ENCODE measurements at places on chromosomes 3 and 15.
A peak's percentile ranks its signal among the peaks of the same experiment; 100 is the strongest.

GRCh38 chr15:95226835-95227234 is 995.5 kb downstream of the MCTP2 start:
- DNase-seq, result no peak

GRCh38 chr15:66184936-66185790 is 68.4 kb downstream of the MEGF11 start:
- no peak for DNase-seq

DNA sequence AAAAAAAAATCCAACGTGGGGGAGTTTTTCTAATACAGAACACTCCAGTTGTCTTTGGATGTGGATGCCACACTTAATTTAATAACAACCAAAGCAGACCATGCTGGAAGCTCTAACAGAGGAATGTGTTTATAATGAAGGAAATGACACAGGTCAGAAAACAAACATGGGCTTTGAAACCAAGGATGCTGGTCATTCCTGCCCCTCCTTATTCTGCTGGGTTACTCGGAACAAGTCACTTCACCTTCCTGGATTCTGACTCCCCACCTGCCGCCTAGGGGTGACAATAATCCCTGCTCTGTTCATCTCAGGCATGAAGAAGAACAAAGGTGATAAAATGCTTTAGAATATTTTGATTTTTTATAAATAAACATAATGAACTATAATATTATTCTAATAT is 240.9 kb upstream of the ADAMTS9 start:
- DNase-seq, result no peak

GRCh38 chr15:35000511-35000910 is 12.4 kb upstream of the ZNF770 start:
- DNase-seq, result no peak

GRCh38 chr15:51558411-51558810 is 64.2 kb downstream of the DMXL2 start:
- no peak for DNase-seq

DNA sequence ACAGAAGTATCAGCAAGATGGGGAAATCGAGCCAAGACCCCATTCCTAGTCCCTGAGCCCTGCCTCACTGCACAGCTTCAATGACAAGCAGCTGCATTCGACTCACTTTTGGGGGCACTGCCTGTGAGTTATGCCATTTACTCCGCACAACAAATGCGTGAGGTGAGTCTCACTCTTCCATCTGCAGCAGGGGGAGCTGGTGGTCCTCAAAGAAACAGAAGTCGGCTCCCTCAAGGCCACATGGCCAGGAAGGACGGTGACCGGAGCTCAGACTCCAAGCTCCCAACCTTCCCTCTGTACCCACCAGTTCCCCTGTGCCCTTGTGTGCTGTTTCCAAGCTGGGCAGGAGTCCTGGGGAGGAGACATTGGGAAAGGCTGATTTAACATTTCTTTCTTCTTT is 127.7 kb upstream of the IQSEC1 start:
- DNase-seq, result peak; percentile 20

DNA sequence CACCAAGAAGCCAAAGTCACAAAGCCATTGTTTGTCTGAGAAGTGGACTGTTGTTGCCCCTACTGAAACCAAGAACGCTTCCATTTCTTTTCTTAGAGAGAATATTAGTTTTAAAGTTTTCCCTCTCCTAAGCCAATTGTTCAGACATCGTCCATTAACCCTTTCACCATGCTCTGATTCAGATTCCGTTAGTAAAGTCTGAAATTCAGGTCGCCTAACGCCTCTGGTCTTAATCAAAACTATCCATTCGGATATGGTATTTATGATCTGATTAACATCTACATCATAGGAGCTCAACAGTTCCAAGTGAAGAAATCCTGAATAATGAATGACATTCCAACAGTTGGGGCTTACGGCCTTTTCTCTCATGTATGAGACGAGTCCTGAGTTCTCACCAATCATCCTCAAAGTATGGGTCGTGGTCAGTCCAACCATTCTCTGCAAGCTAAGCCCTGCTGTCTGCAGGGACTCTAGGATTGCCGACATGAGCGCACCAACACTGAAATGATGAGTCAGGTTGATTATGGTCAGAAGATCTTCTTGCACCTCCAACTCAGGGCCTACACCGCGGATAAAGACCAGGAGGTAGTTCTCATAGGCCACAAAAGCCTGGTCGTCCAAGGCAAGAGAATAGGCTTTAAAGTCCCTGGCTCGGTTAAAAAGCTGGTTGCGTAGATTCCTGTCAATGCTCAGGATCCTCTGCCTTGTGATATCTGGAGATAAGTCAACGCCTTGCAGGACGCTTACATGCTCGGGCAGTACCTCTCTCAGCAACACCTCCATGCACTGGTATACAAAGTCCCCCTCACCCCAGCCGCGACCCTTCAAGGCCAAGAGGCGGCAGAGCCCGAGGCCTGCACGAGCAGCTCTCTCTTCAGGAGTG is 767 bp downstream of the EPM2AIP1 start:
- peak; percentile 31 for DNase-seq

DNA sequence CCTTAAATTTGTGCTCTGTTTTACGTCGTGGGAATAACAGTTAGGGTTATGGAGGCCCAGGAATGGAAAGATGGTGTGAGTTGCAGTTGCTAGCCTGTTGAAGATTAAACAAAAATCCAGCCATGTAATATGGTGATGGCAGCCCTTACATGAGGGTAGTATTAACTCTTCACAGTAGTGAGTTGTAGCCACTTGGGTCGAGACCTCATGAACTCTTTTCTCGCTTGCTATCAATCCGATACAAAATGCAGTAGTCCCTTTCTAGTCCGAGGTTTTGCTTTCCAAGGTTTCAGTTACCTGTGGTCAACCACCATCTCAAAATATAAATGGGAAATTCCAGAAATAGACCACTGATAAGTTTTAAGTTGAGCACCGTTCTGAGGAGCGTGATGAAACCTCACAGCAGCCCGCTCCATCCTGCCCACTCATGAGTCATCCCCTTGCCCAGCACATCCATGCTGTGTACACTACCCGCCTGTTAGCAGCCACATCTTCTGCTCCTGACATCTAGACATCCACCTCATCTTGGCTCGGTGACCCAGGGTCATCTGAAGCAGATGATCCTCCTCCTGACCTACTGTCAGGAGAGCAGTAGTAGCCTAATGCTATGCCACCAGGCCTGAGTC is 177.9 kb downstream of the CDIN1 start:
- DNase-seq, result no peak

DNA sequence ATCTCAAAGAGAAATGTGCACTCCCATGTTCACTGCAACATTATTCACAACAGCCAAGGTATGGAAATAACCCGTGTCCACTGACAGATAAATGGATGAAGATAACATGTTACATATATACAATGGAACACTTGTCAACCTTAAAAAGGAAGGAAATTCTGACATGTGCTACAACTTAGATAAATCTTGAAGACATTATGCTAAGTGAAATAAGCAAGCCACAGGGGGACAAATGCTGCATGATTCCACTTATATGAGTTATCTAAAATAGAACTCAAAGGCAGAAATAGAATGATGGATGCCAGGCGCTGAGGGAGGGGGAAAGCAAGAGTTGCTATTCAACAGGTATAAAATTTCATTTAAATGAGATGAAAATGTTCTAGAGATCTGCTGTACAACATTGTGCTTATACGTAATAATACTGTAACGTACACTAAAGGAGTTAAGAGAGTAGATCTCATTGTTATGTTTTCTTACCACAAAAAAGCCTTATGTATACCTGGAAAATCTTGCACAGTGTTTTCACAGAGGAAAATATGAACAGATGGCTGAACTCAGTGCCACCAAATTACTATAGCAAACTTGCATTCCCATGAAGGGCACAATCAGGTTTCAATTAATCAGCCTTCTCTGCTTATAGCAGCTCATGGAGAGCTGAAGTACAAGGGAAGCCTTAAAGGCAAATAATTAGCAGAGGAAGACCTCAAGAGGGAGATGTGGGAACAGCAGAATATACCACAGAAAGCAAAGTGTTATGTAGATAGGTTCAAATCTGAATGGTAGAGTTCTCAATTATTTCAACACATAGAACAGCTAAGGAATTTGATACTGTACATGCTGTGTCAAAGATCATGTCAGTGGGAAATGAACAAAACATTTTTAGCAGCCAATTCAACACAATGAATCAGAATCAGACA is 8.1 kb upstream of the VPS39 start:
- DNase-seq, result no peak

DNA sequence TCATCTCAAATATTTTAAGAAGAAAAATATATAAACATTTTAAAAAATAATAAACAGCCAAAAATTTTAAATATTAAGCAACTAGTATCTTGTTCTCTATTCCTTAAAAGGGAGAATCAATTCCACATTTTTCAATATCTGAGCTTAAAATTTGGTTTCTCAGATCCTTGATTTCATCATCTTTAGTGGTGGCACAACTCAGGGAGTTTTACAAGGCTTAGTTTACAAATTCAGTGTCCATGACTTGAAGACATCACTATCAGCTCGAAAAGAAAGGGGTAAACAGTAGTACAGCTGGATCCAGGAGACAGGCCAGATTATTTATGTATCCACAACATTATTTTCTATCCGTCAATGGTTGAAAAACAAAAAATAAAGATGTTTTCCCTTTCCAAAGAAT is 11.6 kb downstream of the IGF2BP2 start:
- no peak for DNase-seq

DNA sequence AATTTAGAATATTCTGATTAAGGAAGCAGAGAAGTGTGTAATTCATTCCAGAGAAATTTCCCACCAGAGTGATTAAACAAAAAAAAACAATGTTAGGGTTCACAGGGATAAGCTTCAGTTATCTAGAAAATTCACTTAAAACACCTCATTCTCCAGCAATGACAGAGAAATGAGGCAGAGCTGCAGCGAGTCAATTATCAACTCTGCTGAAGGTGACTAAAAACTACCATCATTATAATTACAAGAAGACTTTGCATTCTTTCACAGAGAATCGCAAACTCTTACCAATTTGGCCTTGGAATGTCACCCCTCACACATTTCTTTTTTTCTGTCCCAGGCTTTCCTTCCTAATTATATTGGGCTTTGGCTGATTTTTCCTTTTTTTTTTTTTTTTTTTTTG is 117.1 kb downstream of the RAB11A start:
- DNase-seq, result no peak

- DNase-seq, result no peak
Observed at GRCh38 chr3:126912027-126912422, 70.9 kb upstream of the PLXNA1 start.

GRCh38 chr15:91257746-91258414 is 157.8 kb downstream of the SV2B start:
- no peak for DNase-seq

DNA sequence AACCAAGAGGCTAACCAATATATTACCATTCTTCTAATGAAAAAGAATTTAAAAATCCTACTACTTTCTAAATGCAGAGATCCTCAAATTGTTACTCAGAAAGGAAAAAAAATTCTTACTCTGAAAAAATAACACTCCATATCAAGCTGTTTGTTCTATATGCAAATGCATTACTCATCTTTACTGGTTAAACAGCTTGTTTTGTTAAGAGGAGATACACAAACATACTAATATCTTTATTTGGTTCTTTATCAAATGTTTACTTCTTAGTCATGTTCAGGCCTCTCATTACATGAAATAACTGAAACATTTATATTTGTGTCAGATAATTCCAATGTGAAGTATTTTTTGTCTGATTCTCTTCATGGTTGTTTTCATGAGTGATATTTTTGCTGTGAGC is 146.8 kb downstream of the PCCB start:
- no peak for DNase-seq

DNA sequence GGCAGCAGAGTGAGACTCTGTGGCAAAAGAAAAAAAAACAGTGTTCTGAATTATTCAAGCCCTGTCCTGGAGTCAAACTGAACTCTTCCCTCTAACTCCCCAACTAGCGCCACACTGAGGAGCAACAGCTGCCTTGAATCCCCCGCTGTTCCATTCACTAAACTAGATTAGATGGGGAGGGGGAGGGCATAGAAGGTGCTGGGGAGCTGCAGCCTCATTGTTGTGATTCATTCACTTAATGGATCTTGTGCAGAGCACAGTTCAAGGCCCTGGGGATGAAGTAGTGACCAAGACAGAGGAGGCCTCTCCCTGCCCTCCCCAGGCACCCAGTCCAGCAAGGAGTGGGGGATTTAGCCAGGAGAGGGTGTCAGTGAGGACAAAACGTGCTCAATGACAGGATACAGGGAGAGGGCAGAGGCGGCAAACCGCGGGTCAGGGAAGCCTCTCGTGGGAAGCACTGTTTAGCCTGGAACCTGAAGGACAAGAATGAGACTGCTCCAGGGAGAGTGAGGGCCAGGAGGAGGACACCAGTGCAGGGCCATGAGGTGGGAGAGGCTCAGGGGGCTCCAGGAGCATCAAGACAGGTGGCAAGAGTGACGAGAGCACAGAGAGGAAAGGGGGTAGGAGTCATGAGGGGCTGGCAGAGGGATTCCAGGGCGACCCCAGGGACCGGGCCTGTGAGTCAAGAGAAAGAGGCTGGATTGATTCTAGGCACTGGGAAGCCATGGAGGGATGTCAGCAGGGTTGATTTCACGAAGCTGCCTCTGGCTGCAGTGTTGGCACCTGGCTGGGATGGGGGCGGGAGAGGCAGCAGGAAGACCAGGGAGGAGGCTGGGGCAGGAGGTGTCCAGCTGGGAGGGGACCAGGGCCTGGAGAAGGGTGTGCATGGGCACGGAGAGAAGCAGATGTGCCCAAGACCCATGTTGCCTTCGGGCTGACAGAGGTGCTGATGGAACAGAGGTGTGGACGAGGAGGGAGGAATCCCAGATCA is 31.4 kb downstream of the ALS2CL start:
- DNase-seq, result no peak

- no peak for DNase-seq
Observed at GRCh38 chr3:153254361-153254760, 92.3 kb downstream of the RAP2B start.

DNA sequence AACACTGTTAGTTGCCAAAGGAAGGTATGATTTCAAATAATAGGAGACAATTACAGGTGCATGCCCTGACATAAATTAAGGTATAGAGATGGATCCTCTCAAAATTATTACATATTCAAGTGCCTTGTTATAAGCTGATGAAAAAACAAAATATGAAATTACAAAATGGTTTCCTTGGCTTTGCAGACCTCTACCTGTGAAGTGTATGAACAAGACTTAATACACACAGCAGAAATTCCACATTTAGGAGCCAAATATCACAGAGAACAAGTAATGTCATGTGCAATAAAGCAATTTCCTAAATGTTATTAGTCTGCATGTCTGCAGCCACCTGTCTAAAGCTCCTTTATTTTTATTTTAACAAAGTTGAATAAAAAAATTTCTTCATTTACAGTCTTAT is 151.5 kb downstream of the ALCAM start:
- no peak for DNase-seq

DNA sequence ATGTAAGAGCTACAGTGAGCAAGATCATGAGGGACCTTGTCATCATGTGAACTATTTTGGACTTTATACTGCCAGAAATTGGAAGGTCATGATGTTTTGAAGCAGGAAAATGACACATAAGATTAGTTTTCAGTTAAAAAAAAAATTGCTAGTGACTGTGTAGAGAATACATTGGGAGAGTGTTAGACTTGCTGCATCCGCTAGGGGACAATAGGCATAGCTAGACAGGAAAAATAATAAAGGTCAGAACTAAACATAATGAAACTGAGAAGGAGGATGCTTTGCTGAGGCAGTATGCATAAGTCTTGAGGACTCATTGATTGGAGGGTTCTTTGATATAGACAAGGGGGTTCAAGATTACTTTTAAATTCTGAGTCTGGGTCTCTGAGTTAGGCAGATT is 275.8 kb upstream of the KCNH8 start:
- no peak for DNase-seq

- no peak for DNase-seq
Observed at GRCh38 chr3:46096781-46097180, 69.5 kb upstream of the XCR1 start.
